Endothelial cell (in vitro differentiated cells): ENCODE measurements at places on chromosomes 3 and 15.

DNA sequence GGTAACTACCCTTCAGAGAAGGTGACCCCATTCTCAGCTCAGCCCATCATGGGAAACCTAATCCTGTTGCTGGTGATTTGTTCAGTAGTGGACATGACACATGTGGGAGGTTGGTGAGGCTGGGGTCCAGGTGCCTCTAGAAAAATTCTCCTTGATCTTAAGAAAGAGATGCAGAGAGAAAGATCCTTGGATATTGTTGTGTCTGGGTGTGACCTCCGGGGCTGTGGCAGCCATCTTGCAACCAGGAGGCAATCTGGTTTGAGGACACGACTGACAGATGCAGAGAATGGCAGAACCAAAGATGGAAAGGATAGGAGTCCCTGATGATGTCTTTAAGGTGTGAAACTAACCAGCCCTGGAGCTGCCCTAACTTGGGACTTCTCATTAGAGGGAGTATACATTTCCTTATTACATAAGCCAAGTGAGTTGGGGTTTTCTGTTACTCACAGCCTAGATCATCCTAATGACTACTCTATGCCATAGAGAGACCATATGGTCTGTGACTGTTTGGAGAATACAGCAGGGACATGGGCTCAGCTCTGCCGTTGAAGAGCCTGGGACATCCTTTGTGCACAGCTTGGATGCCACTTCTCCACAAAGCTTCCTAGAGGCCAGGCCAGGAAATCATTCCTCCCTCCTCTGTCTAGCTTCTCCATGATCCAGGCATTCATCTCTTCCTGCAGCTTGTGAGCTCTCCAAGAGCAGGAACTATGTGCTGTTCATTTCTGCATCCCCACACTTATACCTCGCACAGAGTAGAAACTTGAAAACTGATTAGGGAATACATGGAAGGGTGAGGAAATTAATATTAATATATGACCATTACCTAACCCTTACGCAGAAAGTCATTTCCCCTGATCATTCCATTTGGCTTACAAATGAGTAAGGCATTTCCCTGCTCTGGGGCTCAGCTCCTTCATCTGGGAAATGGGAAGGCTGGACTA lies 45.9 kb downstream of the HRH1 start:
- no peak for DNase-seq

- no peak for DNase-seq
Measured at GRCh38 chr15:58378241-58379085, 53.3 kb upstream of the LIPC start.

GRCh38 chr15:96351761-96352603 lies 21.5 kb downstream of the NR2F2 start:
- DNase-seq: no peak

GRCh38 chr3:73745526-73746191 lies 120.9 kb upstream of the PDZRN3 start:
- DNase-seq: no peak

GRCh38 chr15:52680041-52680391 lies 828 bp upstream of the ATOSA start:
- no peak for DNase-seq

DNA sequence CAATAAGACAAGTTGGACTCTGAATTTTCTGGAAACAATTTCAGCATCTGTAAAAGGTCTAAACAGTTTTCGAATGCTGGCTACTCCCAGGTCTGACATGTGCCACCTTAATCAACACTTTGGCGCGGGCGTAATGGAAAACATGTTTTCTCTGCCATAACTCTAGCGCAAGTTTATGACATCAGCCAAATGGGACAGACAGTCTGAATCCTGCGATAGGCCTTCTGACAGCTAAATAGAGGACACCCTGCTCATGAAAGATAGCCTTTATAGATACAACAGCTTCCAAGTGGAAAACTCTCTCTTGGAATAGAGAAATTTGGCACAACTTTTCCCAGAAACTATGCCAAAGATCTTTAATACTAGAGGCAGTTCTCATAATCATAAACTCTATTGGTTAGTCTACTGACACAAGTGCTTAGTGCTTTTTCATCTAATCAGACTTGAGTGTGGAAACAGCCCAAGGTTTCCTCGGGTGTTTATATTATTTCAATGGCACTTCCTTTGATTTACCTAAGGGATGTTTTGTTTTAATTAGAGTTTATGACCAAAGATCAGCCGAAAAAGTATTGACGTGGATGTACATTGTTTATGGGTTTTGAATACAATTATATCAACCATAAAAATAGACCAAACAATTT lies 120.1 kb upstream of the DPH6 start:
- DNase-seq: no peak

DNA sequence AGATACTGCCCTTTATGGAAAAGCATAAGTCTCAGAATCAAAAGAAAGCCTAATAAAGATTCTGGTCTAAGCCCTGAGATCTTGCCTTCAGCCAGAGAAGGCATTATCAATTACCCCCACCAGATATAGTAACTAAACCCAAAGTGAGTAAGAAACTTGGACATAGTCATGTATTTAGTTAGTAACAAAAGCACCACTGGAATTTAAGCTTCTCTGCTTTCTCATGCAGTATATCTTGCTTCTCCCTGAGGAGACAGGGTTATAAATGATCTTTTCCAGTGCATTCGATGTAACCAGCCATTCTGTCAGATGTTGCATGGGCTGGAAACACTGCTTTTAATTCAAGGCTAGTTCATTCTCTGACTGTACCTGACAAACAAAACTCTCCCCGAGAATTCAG lies 946.7 kb downstream of the NAALADL2 start:
- DNase-seq: no peak
